ENCODE measurements at places on chromosomes 11 and 22. TPM values are rescaled to one million over a fixed set of nuclear protein-coding genes. Genes with fewer than 3 reads are reported as not detected.
A peak's percentile ranks its signal among the peaks of the same experiment; 100 is the strongest.

GP1BB gene
- 1.4 TPM for total RNA-seq

OR52N5 gene
- total RNA-seq, result not detected

MIAT gene
- total RNA-seq, result 1.2 TPM

TRIM49 gene
- total RNA-seq, result not detected

MUC6 gene
- total RNA-seq, result 0.20 TPM

MS4A3 gene
- total RNA-seq, result not detected

VSIG10L2 gene
- not detected for total RNA-seq

CD6 gene
- total RNA-seq, result 1.5 TPM

ART5 gene
- total RNA-seq, result 5.4 TPM

SERHL2 gene
- 14.3 TPM for total RNA-seq

SMIM35 gene
- not detected for total RNA-seq

ARVCF gene
- 58.2 TPM for total RNA-seq

GRCh38 chr11:48165426-48165825, 51.2 kb upstream of the OR4B1 start:
- H3K27me3 ChIP-seq, result no peaks in the 10 kb centered on the region
- DNase-seq, result no peak
- no peaks in the 10 kb centered on the region for H3K4me1 ChIP-seq
- peaks cover 34% of the 10 kb centered on the region for H3K36me3 ChIP-seq
- H3K27ac ChIP-seq, result no peak overlapping the region

GRCh38 chr11:106156290-106156937, 79.0 kb downstream of the AASDHPPT start:
- no peaks in the 10 kb centered on the region for H3K27me3 ChIP-seq
- H3K27ac ChIP-seq, result no peak overlapping the region
- peak; percentile 53 for DNase-seq
- H3K4me1 ChIP-seq, result no peaks in the 10 kb centered on the region

GRCh38 chr22:34111210-34111824, 191.0 kb upstream of the LARGE1 start:
- no peak overlapping the region for H3K4me3 ChIP-seq
- H3K27ac ChIP-seq, result no peak overlapping the region
- no peaks in the 10 kb centered on the region for H3K4me1 ChIP-seq

GRCh38 chr11:93279851-93280347, 50.6 kb upstream of the DEUP1 start:
- no peak overlapping the region for H3K4me3 ChIP-seq
- no peak for DNase-seq
- H3K36me3 ChIP-seq, result no peaks in the 10 kb centered on the region
- no peak overlapping the region for H3K27ac ChIP-seq

DNA sequence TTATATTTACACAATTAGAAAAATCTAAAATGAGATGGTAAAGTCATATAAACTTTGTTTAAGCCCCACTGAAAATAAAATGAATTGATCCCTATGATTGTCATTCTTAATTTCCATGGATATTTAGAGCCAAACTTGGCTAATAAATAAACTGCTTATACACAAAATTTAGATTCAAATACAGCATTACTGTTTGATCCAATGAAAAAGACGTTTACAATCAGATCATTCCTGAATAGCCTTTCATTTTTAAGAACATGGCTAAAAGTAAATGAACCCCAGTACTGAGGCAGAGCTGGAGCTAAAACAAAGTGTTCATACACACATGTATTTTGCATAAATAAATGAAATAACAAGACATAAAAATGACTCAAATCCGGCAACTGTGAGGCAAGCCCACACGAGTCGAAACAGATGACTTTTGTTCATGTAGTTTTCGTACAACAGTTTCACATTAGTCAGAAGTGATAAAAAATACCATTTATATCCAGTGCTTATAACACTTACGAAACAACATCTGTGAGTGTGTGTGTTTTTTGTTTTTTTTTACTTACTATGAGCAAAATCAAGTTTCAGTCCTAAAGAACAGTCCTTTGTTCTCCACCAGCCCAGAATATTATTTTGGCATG, 386.5 kb downstream of the SOX6 start:
- DNase-seq, result no peak
- no peaks in the 10 kb centered on the region for H3K27me3 ChIP-seq
- no peak overlapping the region for H3K27ac ChIP-seq
- H3K4me1 ChIP-seq, result no peaks in the 10 kb centered on the region
- no peaks in the 10 kb centered on the region for H3K36me3 ChIP-seq

DNA sequence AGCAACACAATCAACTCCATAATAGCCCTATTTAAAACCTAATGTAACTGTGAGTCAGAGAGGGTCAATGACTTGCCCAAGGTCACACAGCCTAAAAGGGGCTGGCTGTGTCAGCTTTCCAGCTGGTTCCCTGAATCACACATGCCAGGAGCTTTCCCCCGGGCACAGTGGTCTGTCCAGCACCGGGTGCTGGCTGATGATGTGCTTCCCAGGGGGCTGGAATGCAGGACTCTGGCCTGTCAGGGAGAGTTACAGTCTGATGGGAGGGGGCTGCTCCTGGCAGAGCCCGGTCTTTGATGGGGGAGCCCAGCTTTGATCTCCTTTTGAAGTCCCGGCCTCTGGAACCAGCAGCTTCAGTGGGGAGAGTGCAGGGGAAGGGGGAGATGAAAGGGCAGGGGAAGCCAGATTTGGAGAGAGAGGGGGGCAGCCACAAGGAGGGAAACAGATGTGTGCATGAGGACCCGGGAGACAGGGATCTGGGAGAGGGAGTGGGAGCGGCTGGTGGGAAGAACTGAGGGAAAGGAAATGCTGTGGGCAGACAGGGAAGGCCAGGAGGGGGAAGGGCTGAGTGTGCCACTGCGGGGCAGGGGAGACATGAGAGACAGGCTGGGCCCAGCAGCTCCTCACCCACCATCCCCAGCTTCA, 102.7 kb downstream of the NECTIN1 start:
- H3K4me1 ChIP-seq, result peaks cover 12% of the 10 kb centered on the region
- H3K27me3 ChIP-seq, result no peaks in the 10 kb centered on the region
- H3K36me3 ChIP-seq, result no peaks in the 10 kb centered on the region
- no peak overlapping the region for H3K4me3 ChIP-seq
- no peak for DNase-seq

DNA sequence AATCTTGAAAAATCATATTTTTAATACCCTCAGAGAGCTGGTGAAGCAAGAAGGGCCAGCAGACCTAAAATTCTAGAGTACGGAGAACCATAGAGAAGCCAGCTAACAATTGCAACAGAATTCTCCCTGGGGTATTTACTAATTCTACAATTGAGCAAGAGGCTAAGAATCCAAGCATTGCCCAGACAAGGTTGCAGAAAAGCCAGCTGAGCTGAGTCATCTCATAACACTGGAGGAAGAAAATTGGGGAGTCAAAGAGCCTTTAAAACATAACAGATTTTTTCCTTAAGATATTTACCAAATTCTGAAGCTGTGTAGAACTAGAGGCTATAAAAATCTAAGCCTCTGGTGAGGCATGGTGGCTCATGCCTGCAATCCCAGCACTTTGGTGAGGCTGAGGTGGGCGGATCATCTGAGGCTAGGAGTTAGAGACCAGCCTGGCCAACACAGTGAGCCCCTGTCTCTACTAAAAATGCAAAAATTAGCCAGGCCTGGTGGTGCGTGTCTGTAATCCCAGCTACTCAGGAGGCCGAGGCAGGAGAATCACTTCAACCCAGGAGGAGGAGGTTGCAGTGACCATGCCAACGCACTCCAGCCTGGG, 13.6 kb upstream of the TMEM216 start:
- H3K4me3 ChIP-seq, result no peak overlapping the region
- H3K27ac ChIP-seq, result no peak overlapping the region
- no peak for DNase-seq
- H3K27me3 ChIP-seq, result no peaks in the 10 kb centered on the region
- H3K36me3 ChIP-seq, result peaks cover 31% of the 10 kb centered on the region
- H3K4me1 ChIP-seq, result no peaks in the 10 kb centered on the region

DNA sequence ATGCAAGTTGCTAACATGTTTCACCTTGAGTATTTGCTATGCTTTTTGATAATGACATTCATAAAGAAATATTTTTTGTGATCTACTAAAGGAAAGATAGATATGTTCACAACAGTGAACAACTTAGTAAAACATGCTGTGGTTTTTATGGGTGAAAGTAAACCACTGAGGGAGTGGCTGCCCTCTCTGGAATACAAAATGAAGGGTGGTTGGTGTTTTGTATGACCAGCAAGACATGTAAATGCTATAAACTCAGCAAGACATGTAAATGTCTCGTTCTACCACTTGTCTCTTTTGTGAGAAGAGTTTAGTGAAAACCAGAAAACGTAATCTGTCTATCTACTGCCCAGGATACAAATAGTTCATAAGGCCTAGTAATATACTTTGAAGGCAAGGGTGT, 7.6 kb upstream of the AMPD3 start:
- H3K36me3 ChIP-seq, result no peaks in the 10 kb centered on the region
- H3K4me1 ChIP-seq, result no peaks in the 10 kb centered on the region
- DNase-seq, result no peak
- no peak overlapping the region for H3K27ac ChIP-seq

DNA sequence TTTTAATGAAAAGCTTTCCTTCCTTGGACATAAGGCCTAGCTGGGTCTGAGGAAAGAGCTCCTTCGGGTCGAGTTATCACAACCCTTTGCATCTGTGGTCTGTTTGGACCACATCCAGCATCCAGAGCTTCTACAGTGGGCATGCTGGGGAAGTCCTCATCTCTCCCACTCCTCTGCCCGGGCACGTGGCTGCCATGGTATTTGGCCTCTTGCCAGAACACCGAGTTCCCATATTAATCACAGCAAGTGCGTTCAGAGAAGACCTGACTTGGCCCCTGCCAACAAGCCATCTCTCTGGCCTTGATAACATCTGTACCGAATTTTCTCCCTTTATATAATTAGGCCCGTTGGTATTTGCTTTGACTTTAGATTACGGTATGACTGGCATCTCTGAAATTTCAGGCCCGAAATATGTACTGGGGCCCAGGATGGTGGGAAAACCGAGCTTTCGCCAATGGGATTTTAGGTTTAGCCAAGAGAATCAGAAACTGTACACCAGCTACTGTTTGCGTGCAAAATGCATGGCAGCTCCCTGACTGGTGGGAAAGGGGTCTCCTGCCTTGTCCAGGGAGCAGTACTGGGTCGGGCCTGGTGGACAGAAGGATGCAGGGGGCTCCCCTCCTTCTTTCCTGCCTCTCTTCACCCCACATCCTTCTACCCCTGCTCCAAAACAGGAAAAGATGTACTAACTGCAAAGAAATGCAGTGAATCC, 90.0 kb downstream of the MICAL2 start:
- no peaks in the 10 kb centered on the region for H3K36me3 ChIP-seq
- H3K4me3 ChIP-seq, result no peak overlapping the region
- H3K27ac ChIP-seq, result no peak overlapping the region

GRCh38 chr11:118084247-118084646, 2.5 kb downstream of the SMIM35 start:
- no peaks in the 10 kb centered on the region for H3K27me3 ChIP-seq
- H3K36me3 ChIP-seq, result no peaks in the 10 kb centered on the region
- H3K4me1 ChIP-seq, result no peaks in the 10 kb centered on the region
- H3K27ac ChIP-seq, result no peak overlapping the region
- no peak overlapping the region for H3K4me3 ChIP-seq

GRCh38 chr22:26857169-26857568, 199.8 kb downstream of the MIAT start:
- no peak overlapping the region for H3K27ac ChIP-seq
- no peaks in the 10 kb centered on the region for H3K27me3 ChIP-seq
- H3K4me1 ChIP-seq, result no peaks in the 10 kb centered on the region
- H3K36me3 ChIP-seq, result no peaks in the 10 kb centered on the region
- no peak for DNase-seq

DNA sequence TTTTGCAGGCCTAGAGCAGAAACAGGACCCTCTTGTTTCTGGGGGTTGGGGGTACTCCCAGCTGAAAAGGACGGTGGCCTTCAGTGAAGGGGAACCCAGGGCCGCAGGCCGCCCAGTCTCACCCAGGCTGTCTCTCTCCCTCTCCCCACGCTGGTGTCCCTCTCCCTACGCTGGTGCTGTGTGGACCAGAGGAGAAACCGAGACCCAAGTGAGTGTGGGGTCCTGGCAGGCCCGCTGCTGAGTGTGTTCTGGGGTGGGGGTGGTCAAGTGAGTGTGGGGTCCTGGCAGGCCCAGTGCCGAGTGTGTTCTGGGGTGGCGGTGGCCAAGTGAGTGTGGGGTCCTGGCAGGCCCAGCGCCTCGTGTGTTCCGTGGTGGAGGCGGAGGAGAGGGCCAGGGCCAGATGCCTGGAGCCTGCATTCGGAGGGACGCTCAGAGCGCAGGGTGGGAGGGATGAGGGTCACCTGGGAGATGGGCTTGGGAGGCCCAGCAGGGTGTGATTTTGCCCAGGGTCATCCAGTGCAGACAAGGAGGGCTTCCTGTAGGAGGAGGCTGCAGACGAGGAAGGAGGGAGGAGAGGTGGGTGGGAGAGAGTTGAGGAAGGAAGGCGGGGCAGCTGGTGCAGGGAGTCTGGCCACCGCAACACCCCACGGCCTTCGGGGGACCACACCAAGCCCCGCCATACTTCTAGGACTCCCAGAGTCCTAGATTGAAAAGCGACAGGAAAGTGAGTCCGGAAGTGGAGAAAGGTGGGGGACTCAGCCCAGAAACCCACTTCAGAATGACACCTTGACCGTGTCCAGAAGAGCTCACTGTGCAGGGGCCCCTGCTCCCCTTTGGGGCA, 10.3 kb downstream of the TNNT3 start:
- H3K4me3 ChIP-seq, result no peak overlapping the region
- H3K36me3 ChIP-seq, result no peaks in the 10 kb centered on the region
- no peak overlapping the region for H3K27ac ChIP-seq
- DNase-seq, result no peak
- no peaks in the 10 kb centered on the region for H3K27me3 ChIP-seq
- H3K4me1 ChIP-seq, result no peaks in the 10 kb centered on the region

DNA sequence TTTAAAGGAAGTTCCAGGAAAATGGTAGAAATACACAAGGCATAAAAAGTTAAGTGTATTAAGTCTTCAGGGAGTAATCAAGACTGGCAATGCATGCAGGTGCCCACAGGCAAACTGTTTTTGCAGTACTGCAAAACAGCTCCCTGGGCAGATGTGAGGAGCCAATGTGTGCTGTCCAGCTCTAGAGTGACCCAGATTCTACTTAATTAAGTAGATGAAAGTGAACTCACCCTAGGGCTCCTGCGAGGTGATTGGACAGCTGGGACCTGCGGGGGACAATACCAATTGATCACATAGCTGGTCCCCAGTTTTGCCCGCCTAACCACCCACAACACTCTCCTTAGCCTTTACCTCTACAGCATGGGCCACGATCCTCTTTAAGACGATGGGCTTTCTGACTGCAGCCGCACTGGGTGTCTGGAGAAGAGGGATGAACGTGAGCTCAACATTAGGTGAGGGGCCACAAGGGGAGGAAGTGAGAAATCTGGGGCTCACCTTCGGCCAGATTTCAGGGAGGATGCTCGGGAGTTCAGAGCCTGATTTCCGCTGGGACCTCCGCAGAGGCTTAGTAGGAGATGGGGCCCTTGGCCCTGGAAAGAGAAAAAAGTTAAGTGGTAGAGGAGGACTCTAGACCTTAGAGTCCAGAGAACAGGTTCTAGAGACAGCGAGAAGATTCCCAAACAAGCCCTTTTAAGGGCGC, 556 bp downstream of the CDCA5 start:
- DNase-seq, result no peak
- no peaks in the 10 kb centered on the region for H3K27me3 ChIP-seq
- peak overlapping the region; percentile 99 for H3K4me3 ChIP-seq
- H3K27ac ChIP-seq, result no peak overlapping the region

- H3K4me3 ChIP-seq, result peak overlapping the region; percentile 88
- H3K36me3 ChIP-seq, result no peaks in the 10 kb centered on the region
- peaks cover 3% of the 10 kb centered on the region for H3K4me1 ChIP-seq
- peak; percentile 48 for DNase-seq
- H3K27me3 ChIP-seq, result no peaks in the 10 kb centered on the region
- H3K27ac ChIP-seq, result peak overlapping the region; percentile 7
Measured at GRCh38 chr22:40637183-40638150, 948 bp upstream of the MRTFA start.

- DNase-seq, result peak; percentile 73
- H3K27ac ChIP-seq, result no peak overlapping the region
- H3K36me3 ChIP-seq, result no peaks in the 10 kb centered on the region
Measured at GRCh38 chr22:49568751-49569285, 258.9 kb downstream of the BRD1 start.

All from endodermal cell (in vitro differentiated cells).